ENCODE measurements at places on chromosomes 16 and 17.
A peak's percentile ranks its signal among the peaks of the same experiment; 100 is the strongest.

GRCh38 chr17:50697663-50698272, 9.9 kb downstream of the ANKRD40 start:
- DNase-seq = no peak

GRCh38 chr16:49340466-49340865, 33.1 kb upstream of the C16orf78 start:
- DNase-seq = no peak

DNA sequence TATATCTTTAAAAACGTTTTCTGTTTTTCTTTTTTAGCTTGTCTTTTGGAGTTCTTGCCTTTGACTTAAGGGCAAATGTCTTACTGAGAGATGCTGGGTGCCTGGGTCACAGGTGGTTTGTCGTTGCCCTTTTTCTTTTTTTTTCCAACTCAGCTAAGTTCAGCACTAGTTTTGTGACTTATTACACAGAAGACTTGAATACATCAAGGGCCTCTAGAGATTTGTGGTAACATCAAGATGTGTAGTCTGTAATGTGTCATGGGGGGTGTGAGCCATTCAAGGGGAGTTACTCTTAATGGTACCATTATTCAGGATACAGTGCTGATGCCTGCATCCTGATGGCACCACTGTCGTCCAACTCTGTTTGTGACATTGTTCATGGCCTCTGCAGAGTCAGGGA, 95.1 kb downstream of the PRKCA start:
- DNase-seq = peak; percentile 36

DNA sequence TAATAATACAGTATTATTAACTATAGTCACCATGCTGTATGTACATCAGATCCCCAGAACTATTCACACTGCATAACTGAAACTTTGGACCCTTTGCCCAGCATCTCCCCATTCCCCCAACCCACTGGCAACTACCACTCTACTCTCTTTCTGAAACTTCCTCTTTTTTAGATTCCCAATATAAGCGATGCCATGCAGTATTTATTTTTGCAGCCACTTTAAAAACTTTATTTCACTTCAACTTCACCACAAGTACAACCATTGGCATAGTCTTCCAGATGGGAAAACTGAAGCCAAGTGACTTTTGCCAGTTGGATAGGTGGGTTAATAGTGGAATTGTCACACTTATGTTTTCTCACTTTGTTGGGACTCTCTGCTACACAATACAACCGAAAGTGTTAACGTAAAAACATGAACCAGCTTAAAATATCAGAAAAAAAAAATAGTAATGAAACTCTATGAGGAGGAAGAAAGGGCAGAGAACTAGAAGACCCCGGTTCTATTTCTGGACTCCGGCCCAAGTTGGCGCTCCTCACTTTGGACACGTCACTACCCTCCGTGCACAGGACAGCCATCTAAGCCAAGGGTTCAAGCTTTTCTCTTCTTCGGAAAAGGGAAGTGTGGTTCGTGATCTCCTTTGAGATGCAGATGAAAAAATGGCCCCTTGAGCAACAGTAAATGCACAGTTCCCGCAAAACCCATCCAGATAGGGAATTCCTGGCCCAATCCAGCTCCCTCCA, 743 bp downstream of the SHCBP1 start:
- peak; percentile 63 for DNase-seq

- no peak for DNase-seq
Measured at GRCh38 chr17:21530311-21530710, 154.2 kb downstream of the KCNJ12 start.

DNA sequence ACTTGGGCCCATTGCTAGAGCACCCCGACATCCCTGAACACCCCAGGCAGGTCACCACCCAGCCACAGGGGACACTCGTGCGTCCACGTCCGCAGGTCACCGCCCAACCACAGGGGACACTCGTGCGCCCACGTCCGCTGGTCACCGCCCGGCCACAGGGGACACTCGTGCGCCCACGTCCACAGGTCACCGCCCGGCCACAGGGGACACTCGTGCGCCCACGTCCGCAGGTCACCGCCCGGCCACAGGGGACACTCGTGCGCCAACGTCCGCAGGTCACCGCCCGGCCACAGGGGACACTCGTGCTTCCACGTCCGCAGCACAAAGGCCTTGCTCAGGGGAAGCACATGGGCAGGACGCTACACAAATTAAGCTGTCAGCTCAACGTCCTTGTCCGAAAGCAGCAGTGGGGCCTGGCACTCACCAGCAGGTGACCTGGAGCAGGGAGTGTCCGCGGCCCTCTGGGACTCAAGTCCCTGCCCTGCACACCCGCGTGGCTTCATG, 17.7 kb downstream of the GALNS start:
- DNase-seq = no peak
